ENCODE measurements at places on chromosomes 2 and 18.

GRCh38 chr2:30148850-30149249 is 2.0 kb downstream of the YPEL5 start:
- DNase-seq: no peak

DNA sequence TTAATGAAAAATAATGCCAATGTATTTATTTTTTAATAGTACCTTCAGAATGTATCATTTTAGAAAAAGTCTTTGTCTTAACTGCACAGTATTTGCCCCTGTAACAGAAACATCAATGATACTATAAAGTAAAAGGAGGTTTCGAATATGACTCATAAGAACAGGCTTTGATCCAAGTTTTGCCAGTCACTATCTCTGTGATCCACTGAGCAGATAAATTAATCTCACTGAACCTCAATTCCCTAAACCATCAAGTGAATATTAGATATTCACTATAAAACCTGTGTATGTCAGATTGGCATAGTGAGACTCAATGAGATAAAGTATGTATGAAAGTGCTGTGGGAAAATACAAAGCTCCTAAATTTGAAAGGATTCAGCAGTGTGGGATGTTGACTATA is 292.1 kb downstream of the EXOC6B start:
- no peak for DNase-seq

DNA sequence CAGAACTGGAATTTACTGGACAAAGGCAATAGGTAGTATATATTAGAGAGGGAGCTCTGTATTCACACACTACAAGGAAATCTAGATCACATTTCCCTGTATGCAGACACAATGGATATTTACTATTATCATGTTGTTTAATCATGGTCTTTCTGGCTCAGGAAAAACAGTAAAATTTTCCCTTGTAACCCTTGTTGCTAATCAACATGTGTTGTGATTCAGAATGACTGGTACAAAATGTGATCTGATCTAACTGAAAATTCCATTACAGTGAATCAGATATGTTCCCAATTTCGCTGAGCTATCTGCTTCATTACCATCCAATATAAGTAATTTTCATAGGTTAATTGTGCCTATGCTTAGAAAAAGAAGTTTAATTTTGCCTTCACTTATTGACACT is 1109.7 kb downstream of the LRP1B start:
- no peak for DNase-seq

GRCh38 chr2:240322991-240323390 is 112.5 kb upstream of the GPC1 start:
- DNase-seq: no peak

DNA sequence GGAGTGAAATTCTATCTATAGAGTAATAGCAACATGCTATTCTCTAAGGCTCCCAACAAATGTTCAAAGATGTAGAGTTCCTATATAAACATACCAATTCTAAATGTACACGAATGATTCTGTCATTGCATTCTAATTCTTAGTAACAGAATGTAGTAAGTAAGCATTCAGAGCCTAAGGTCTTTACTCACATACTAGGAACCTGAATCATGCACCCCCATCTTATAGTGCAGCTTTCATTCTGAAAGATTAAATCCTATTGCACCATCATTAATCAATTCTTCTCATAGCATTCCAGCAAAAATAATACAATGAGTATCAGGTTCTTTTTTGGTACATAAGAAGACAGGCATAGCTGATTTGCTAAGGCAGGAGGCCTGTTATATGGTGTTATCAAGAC is 230.0 kb downstream of the NCKAP5 start:
- no peak for DNase-seq

DNA sequence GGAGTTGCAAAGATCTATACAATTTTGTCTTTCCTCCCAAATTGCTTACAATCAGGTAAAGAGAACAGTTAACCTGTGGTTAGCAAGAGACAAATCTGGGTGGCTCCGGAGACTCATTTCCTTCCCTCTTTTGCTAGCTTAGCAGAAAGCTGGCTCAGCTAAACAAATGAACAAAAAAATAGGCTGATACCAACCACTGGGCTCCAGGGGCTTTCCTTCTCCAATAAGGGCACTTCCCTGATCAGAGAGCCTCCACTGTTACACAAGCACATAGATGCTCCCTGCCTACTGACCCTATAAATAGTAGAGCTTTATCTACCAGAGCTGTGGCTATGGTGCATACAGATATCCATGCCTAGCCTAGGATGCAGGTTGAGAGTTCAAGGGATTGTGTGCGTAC is 90.1 kb upstream of the ARL5A start:
- DNase-seq: no peak

DNA sequence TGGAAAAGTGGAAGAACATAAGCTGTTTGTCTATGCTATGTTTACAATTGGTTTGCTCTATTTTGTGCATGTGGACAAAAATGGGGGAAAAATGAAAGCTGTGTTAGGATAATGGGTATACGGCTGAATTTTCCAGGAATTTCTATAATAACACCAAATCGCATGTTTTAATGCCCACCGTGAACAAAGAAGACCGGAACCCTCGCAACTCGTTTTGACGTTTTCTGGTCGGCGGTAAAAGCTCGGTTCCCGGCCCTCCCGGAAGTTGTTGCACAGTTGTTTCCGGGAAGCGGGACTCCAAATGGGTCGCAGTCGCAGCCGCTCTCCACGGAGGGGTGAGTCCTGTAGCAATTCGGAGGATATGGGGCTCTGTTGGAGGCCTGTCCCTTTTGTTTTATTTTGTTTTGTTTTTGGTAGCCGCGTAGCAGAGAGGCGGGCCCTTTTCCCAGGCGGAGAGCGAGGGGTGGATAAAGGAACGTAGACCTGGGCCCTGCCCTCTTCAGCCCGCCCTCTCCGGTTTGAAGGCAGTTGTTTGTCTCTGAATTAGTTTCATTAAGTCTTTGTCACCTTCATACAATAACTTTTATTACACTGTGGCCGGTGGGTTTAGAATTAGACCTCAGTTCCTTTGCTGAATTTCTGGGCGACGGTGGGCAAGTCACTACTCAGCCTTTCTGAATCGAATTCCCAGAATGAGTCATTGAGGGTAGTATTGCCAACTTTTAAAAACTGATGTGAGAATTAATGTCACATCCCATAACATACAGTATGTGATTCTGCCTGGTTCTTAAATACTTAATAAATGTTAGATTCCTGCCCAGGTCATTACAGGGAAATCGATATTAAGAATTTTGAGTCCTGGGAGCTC is at the start of gene SNRNP27:
SNRNP27 (plus strand) TSS at position 273 of the 868 bp plus-strand sequence; CDS start at position 302, 29 bp downstream.
- peak; percentile 86 for DNase-seq

DNA sequence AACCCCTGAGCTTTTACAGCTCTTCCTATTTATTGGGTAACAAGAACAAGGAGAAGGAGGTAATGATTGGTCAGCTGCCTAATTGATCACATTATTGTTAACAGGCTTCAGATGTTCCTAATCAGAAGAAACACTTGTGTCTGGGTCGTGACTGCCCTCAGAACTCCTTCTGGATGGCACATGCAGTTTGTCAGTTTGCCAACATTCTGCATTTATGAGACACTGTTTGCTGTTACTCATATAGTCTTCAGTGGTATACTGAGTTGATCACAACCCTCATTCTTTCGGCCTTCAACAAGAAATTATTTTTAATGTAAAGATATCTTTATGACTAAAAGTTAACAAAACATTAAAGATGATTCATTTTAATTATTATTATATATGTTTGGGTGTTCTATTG is 95.7 kb upstream of the DOCK10 start:
- no peak for DNase-seq

- no peak for DNase-seq
Measured at GRCh38 chr2:888211-888801, 62.3 kb upstream of the SNTG2 start.

- DNase-seq: no peak
Measured at GRCh38 chr18:37321582-37322491, 243.8 kb downstream of the CELF4 start.

DNA sequence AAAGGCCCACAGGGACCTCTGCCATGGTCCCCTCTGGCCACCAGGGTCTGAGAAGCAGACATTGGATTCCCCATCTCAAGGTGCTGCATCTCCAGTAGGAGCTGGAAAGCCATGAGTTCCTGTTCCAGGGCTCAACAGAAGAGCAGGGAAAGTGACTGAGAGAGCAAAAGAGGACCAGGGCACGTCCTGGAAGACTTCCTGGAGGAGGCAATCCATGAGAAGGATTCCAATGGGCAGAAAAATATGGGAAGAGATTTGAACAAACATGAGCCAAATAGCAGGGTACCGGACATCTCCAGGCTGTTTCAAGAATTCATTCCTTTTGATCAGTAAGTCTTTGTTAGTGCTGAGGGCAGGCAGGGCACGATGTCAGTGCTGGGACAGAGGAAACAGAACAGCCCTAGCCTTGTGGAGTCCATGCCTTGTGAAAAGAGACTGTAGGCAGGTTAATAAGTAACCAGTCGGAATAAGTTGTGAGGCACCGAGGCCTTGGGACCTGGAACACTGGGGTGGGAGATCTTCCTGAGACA is 72.8 kb upstream of the TWIST2 start:
- no peak for DNase-seq

GRCh38 chr2:207567671-207568070 is 37.9 kb downstream of the CREB1 start:
- DNase-seq: no peak

GRCh38 chr2:169752752-169753151 is 19.1 kb downstream of the KLHL23 start:
- no peak for DNase-seq

DNA sequence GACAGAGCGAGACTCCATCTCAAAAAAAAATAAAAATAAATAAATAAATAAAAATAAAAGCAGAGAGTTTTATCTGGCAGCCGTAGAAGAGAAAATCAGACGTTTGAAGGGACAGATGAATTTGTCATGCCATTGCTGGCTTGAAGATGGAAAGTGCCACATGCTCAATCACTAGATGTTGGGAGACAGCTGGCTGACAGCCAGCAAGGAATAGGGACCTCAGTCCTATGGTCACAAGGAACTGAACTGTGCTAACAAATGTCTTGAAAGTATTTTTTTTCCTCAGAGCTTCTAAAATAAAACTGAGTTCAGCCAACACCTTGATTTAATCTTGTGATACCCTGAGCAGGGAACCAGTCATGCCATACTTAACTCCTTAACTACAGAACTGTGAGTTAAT is 65.4 kb downstream of the DTNA start:
- no peak for DNase-seq

- DNase-seq: no peak
Measured at GRCh38 chr2:165141601-165142354, 62.1 kb downstream of the SCN3A start.

DNA sequence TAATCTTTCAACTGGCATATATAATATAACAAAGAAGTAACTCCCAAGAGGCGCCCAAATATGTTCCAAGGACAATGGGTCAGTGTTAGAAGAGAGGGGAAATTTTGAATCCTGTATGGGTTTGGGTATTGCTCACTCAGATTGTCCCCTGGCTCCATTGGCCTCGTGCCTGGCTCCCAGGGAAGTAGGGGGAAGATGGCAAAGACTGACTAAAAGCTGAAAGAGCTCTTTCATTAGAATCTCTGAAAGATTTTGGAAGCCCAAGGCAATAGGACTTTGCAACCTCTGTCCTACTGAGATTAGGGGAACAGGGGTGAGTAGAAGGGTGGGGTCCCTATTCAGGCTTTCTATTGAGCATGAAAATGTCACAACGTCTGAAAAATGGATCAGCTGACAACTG is 1272.8 kb upstream of the ZEB2 start:
- no peak for DNase-seq

DNA sequence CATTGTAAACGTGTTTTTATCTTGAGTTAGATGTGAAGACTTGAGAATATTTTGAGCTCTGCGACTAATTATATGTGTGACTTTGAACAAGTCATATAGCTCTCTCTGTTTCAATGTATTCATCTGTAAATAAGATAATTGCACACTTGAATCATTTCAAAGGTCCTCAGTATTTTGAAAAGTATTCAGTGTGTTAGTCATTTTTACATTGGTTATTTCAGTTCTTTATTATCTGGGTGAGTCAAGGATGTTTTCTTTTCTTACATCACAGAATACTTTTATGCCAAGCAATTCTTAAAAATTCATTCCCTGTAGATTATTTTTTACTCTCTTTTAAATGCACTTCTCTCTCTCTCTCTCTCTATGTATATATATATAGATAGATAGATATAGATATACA is 1098.0 kb upstream of the ZEB2 start:
- no peak for DNase-seq

- no peak for DNase-seq
Measured at GRCh38 chr2:57821088-57821487, 225.5 kb upstream of the VRK2 start.

GRCh38 chr2:86807468-86808275 is 17.0 kb upstream of the CD8A start:
- DNase-seq: peak; percentile 65

GRCh38 chr2:52340171-52340570 is 1308.2 kb upstream of the NRXN1 start:
- no peak for DNase-seq

- no peak for DNase-seq
Measured at GRCh38 chr2:188965563-188965962, 8.6 kb upstream of the COL3A1 start.

DNA sequence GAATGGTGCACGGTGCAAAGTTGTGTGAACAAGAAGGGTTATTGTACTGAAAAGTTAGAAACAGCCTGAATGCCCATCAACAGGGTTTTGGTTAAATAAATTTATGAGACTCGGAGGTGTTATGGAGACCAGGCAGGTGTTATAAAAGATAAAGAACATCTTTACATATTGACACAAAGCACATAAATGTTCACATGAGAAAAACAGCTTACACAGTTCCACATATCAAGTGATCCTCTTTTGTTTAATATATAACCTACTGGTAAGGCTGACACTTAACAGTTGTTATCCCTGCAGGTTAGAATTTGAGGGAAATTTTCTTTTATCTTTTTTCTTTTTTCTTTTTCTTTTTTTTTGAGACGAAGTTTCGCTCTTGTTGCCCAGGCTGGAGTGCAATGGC is 20.0 kb upstream of the ARPC2 start:
- DNase-seq: no peak

GRCh38 chr2:10120877-10121574 is 1.5 kb upstream of the RRM2 start:
- DNase-seq: no peak

DNA sequence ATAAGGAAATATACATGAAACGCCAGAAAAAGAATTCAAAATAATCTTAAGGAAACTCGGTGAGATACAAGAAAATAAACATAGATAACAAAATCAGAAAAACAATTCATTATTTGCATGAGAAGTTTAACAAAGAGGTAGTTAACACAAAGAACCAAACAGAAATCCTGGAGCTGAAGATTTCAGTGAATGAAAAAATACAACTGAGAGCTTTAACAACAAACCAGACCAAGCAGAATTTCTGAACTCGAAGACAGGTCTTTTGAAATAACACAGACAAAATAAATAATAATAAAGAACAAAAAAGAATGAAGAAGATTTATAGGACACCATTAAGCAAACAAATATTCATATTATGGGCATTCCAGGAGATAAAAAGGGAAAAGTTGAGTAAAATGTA is 204.7 kb downstream of the ATAD2B start:
- DNase-seq: no peak

- no peak for DNase-seq
Measured at GRCh38 chr2:51619961-51620360, 588.0 kb upstream of the NRXN1 start.

- DNase-seq: no peak
Measured at GRCh38 chr2:86484385-86484784, 43.2 kb downstream of the KDM3A start.

GRCh38 chr2:86240251-86240650 is 41.0 kb downstream of the MRPL35 start:
- DNase-seq: no peak

GRCh38 chr2:238570391-238570790 is 143.7 kb downstream of the ASB1 start:
- no peak for DNase-seq

Measured in HEK293T (cell line).